ENCODE measurements at places on chromosomes 2 and 18. TPM values are rescaled to one million over a fixed set of nuclear protein-coding genes. Genes with fewer than 3 reads are reported as not detected.

VAMP5 gene
- 69.5 TPM for total RNA-seq

PTH2R gene
- total RNA-seq = not detected

ITM2C gene
- 77.3 TPM for total RNA-seq

BOLL gene
- total RNA-seq = not detected

PTPN2 gene
- total RNA-seq = 23.6 TPM

ZSCAN30 gene
- 13.4 TPM for total RNA-seq

SUMO1 gene
- total RNA-seq = 97.3 TPM

DPYSL5 gene
- total RNA-seq = not detected

CYP27C1 gene
- total RNA-seq = not detected

TUBA4B gene
- not detected for total RNA-seq

ARL4C gene
- 50.6 TPM for total RNA-seq

Data from fibroblast of lung (primary cell).